GM12878 (cell line): ENCODE measurements at places on chromosomes 2 and 18. TPM values are rescaled to one million over a fixed set of nuclear protein-coding genes. Genes with fewer than 3 reads are reported as not detected.

The ADRA2B gene
- polyA plus RNA-seq, result not detected in 2 replicates

The QPCT gene
- polyA plus RNA-seq, result 0.24 and 0.42 TPM in 2 replicates

The DYSF gene
- not detected in 2 replicates for polyA plus RNA-seq

The ATP6V1C2 gene
- 1.1 and 1.5 TPM in 2 replicates for polyA plus RNA-seq
